ENCODE measurements at places on chromosomes 16 and 17.
A peak's percentile ranks its signal among the peaks of the same experiment; 100 is the strongest.

- no peak for DNase-seq
Observed at GRCh38 chr16:30637944-30638343, 12.8 kb upstream of the PRR14 start.

GRCh38 chr17:77836557-77837041 is 121.9 kb upstream of the TNRC6C start:
- DNase-seq = no peak

GRCh38 chr17:33864758-33865229 is 390.3 kb upstream of the CCL2 start:
- no peak for DNase-seq

- no peak for DNase-seq
Observed at GRCh38 chr17:73657473-73658116, 13.3 kb upstream of the SDK2 start.

DNA sequence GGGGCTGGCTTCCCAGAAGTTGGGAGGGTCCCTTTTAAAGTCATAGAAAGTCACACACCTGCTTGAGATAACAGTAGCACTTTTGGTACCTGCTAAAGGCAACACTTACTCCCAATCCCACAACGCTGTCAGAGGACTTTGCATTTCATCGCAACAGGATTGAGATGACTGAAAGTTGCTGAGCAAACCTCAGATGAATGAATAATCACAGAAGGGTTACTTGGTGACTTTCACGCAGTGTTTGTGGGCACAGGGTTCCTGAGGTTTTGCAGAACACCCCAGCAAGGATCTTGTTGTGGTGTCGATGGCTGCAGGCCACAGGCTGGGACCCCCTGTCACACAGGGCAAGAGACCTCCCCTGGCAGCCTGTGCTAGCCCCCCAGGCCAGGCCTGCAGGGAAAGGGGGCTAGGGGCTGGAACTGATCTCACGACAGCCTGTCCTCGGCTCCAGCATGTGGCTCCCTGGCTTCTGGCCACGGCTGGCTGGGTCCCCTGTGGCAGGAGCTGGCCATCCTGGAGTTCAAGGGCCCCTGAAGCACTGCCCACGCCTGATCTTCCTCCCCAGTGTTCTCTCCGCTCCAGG is 79.4 kb upstream of the CBX4 start:
- no peak for DNase-seq

GRCh38 chr17:76784926-76785325 is 47.0 kb downstream of the MFSD11 start:
- DNase-seq = no peak

GRCh38 chr17:51362811-51363585 is 102.7 kb downstream of the UTP18 start:
- no peak for DNase-seq

DNA sequence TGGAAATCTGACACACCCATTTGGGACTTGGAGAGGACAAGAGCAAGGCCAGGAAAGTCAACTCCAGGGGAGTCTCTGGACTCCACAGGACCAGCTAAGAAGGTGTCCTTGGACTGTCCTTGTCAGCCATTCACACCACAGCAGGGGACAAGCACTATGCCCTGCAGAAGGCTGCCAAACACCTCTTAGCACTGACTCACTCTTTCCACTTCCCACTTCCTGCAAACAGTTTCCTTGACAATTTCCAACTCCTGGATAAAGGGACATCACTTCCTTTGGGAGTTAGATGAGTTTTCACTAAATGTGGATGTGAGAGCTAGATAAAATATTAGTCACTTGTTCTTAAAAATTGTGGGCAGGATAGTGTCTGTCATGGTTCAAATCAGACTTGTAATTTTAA is 37.8 kb upstream of the BCAR1 start:
- DNase-seq = no peak

DNA sequence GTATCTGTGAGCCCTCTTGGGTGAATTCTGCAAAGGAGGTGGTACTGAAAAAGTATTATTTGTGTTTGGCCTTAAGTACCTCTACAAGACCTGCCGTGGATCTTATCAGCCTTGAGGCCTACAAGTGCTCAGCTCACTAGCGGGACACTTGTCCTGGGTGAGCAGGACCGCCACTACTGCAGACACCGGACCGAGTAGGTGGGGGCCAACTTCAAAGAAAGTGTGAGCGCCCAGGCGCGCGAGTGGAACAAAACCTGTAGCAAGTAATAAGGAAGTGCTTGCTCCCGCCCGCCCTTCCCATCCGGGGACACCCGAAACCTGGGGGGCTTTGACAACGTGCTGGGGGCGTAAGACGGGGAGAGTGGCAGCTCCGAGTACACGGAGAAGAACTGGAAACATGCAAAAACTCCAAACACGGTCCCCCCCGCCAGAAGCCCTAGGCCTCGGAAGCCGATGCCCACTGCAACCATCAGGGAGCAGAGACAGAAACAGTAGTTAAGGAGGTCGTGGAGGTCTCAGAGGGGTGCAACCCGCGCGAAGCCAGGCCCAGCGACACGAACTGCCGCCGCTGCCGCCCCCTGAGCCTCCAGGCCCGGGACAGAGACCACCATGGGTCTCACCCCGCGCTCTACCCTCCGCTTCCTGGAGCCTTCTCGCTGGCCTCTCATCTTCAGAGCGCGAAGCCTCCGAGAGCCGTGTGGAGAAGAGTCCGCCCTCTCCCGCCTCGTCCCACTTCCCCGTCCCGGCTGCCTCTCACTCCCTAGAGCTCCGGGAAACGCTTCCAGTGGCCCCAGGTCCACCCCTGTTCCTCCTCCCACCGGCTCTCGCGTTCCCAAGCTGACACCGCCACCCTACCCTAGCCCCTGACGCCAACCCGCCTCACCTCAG is 537 bp downstream of the CNOT1 start:
- DNase-seq = peak; percentile 58

- DNase-seq = no peak
Observed at GRCh38 chr16:87809150-87809902, 43.5 kb upstream of the KLHDC4 start.

GRCh38 chr17:39058524-39058923 is 91.3 kb upstream of the FBXO47 start:
- no peak for DNase-seq

- DNase-seq = no peak
Observed at GRCh38 chr17:69437475-69437874, 23.0 kb downstream of the MAP2K6 start.

- no peak for DNase-seq
Observed at GRCh38 chr17:14321980-14322776, 21.3 kb downstream of the HS3ST3B1 start.

GRCh38 chr16:84928679-84929420 is 82.5 kb downstream of the ZDHHC7 start:
- peak; percentile 10 for DNase-seq

DNA sequence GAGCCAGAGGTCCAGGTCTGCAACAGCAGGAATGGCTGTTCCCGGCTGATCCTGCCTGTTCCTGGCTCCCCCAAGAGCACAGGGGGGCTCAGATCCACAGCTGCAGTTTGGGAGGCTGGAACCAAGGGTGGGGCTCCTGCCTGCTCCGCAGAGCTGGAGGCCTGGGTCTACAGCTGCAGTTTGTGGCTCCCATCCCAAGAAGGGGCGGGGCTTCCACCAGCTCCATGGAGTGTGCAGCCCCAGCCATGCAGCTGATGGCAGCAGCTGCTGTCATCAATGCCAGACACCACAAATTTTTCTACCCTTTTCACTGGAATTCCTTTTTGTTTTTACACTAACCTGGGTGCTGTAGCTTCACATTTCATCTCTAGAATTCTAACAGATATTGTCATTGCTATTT is 135.4 kb upstream of the KIF2B start:
- no peak for DNase-seq

GRCh38 chr16:79721270-79721669 is 120.7 kb upstream of the MAF start:
- no peak for DNase-seq

- no peak for DNase-seq
Observed at GRCh38 chr16:595094-595528, 5.2 kb downstream of the RAB40C start.

GRCh38 chr17:34758316-34758715 is 178.9 kb downstream of the TMEM132E start:
- no peak for DNase-seq

DNA sequence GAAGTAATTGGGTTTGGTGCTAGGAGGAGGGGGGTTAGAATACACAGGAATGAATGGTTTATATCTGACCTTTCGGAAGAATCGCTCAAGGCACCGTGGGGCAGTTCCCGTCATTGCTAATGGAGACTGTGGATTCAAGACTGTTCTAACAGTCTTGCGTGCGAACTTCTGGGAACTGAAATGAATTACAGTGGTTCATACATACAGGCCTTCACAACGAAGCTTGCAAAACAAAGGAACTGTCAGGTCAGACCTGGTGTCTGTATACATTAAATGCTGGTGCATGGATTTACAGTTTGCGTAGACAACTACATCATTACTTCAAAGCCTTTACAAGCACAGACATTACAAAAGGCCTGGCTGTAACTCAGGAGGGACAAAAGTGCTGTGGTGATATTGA is 983.9 kb downstream of the CDH11 start:
- DNase-seq = no peak

GRCh38 chr17:12122075-12122474 is 101.4 kb downstream of the MAP2K4 start:
- no peak for DNase-seq

DNA sequence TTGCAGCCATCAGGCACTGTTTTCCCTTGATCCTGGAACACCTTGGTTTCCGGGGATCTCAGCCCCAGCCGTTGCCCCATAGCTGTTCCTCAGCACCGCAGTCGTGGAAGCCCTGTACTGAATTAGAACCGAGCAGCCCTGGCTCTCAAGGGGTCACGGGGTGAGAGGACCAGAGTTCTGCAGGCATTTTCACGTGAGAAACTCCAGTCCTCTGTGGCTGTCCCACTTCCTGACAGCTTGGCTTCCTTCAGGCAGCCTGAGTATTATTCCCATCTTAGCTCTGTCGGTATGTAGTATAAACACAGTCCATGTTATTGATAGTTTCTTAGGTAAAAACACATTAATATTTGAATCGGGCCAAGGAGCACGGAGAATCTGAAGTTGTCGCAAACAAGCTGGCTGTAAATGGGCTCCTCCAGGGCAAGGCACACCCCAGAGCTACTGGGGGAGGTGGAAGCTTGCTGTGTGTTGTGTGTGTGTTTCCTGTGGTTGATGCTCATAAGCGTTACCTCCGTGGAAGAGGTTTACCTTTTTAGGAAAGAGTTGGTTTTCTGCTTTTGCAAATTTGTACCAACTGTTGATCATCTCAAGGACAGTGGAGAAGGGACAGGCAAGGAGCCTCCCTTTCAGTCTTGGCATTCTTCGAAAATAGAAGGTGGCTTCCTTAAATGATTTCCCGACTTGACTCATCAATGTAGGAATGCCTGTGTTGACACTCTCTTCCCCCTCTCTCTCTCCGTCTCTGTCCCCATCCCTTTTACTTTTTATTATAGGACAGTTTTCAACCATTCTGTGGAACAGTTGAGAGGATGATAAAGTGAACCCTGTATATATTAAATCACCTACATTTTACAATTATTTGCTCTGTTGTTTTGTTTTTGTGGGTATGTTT is 208.9 kb upstream of the CHMP6 start:
- no peak for DNase-seq

DNA sequence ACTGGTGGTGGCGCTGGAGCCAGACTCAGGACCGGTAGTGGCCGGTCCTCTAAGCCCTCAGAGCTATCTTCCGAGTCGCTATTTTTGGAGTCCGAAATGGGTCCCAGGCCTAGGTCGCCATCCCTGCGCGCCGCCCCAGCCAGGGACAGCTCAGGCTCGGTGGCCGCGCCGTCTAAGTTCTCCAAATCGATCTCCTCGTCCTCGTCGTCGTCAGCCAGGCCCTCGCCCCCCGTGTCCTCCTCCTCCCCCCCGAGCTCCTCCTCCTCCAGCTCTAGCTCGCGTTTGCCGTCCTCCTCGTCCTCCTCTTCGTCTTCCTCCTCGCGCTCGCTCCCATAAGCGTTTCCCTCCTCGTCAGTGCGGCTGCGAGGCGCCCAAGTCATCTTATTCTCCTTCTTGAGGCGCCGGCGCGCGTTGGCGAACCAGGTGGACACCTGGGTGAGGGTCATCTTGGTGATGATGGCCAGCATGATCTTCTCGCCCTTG is 1.6 kb downstream of the IRX3 start:
- no peak for DNase-seq

DNA sequence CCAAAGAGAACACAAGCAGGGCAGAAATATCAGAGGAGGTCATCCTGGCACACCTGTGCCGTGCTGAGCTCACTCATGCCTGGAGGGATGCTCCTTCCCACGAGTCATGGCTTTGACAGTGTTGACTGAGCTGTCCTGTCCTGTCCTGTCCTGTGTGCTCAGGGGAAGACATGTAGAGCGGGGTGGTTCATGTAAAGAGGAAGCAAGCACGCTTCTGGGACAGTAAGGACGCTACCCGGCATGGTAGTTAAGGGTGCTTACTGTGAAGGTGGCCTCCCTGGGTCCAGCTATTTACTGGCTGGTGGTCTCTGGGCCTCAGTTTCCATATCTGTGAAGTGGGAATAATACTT is 398 bp downstream of the LGALS9 start:
- DNase-seq = no peak

GRCh38 chr16:29820271-29820701 is at the start of gene MVP:
MVP (plus strand) TSS chr16:29820462; CDS start chr16:29830550, 10,088 bp downstream.
- peak; percentile 21 for DNase-seq

DNA sequence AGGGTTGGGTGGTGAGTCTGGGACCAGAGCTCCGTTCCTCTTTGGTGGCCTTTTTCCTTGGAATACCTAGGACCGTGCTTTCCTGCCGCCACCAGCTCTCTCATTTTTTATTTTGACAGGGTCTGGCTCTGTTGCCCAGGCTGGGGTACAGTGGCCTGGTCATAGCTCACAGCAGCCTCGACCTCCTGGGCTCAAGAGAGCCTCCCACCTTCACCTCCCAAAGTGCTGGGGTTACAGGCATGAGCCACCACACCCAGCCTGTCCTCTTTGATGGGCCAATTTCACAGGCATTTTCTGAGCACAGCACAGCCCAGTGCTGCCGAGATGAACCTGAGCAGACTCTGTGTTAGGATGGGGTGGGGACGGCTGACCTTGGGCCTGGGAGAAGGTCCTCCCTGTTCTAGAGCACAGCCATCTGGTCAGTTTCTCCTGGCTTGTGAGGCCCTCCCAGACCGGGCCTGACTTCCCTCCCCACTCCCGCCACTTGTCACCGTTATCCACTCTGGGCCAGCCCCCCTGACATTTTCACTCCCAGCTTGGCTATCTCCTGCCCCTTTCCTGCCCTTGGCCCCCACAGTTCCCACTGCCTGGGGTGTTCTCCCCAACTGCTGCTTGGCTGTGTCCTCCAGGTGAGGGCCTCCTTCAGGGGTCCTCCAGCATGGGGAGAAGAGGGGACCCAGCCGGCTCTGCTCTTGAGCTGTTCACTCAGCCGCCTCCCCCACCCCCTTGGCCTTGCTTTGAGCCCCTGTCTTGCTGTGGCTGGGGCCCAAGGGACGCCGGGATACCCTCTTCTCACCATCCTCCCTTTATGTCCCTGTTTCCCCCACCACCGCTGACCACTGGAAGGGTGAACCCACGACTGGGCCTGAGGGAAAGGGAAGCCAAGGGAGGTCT is 5.0 kb downstream of the ADCY7 start:
- no peak for DNase-seq

- no peak for DNase-seq
Observed at GRCh38 chr16:4460936-4461249, 13.5 kb downstream of the NMRAL1 start.

DNA sequence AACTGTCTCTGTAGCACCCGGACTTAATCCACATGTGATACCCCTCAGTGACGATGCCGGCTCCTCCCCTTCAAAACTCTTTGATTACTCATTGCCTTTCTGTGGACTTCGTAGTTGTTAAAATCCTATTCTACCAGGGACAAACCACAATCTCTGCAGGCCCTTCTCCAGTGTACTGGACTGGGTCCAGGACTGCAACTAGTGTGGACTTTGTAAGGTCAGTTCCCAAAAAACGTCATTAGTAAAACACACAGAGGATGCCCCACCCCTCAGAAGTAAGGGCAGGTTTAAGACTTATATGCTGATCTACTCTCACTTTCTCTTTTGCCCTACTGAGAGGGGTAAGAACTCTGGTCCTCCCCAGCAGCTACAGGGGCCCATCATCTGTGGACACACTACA is 10.5 kb upstream of the NUDT7 start:
- no peak for DNase-seq

Data from C1 segment of cervical spinal cord (tissue), 14 donors.